ENCODE measurements at places on chromosomes 1 and 21. TPM values are rescaled to one million over a fixed set of nuclear protein-coding genes. Genes with fewer than 3 reads are reported as not detected.
A peak's percentile ranks its signal among the peaks of the same experiment; 100 is the strongest.

- H3K27me3 ChIP-seq = no peaks in the 10 kb centered on the region
- H3K27ac ChIP-seq = peak overlapping the region; percentile 90
- peak overlapping the region; percentile 93 for H3K4me3 ChIP-seq
These were observed 41.9 kb downstream of the CD34 start for GRCh38 chr1:207868774-207869721.

- H3K27ac ChIP-seq = no peak overlapping the region
- no peak for DNase-seq
- peaks cover 29% of the 10 kb centered on the region for H3K4me1 ChIP-seq
- H3K4me3 ChIP-seq = no peak overlapping the region
These were observed 53.0 kb upstream of the SPOCD1 start for GRCh38 chr1:31868862-31869261.

GRCh38 chr1:6100861-6101783 lies 55.4 kb downstream of the KCNAB2 start:
- H3K4me3 ChIP-seq = no peak overlapping the region
- H3K27ac ChIP-seq = peak overlapping the region; percentile 28
- peaks cover 13% of the 10 kb centered on the region for H3K36me3 ChIP-seq
- DNase-seq = no peak
- H3K27me3 ChIP-seq = no peaks in the 10 kb centered on the region
- no peaks in the 10 kb centered on the region for H3K4me1 ChIP-seq

GRCh38 chr1:64530969-64531692 lies 61.2 kb downstream of the CACHD1 start:
- H3K36me3 ChIP-seq = no peaks in the 10 kb centered on the region
- DNase-seq = no peak
- no peak overlapping the region for H3K4me3 ChIP-seq

DNA sequence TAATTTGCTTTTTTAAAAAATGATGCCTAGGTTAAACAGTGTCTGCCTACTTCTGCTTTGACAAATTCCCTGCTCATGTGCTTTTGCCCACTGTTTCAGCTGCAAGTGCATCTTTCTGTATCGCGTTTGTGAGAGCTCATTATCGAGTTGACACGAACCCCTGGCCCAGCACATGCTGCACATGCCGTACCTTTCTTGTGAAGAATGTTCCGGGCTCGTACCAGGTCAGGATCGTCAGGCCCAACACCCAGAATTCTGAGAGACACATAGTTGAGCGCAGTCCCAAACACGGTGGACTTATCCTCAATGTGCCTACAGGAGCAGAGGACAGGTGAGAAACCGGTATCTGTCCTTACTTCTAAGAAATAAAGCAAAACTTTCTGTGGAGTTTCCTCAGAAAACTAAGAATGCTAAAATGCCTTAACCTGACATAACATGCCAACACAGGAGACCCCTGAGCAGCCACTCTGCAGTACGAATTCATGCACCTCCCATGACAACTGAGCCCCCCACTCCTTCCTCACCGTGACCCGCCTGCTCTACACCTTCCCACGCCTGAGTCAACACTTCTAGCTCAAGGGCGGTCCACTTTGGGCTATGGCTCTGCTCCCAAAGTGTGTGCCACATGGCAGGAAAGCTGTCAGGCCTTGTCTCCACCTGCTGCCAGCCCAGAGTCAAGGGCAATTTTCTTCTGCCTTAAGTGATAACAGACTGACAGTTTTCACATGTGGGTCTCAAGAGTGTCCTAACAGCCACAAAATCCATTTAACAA lies 6.7 kb downstream of the LSS start:
- H3K4me3 ChIP-seq = no peak overlapping the region
- H3K27ac ChIP-seq = no peak overlapping the region
- H3K4me1 ChIP-seq = peaks cover 11% of the 10 kb centered on the region
- H3K27me3 ChIP-seq = no peaks in the 10 kb centered on the region

DNA sequence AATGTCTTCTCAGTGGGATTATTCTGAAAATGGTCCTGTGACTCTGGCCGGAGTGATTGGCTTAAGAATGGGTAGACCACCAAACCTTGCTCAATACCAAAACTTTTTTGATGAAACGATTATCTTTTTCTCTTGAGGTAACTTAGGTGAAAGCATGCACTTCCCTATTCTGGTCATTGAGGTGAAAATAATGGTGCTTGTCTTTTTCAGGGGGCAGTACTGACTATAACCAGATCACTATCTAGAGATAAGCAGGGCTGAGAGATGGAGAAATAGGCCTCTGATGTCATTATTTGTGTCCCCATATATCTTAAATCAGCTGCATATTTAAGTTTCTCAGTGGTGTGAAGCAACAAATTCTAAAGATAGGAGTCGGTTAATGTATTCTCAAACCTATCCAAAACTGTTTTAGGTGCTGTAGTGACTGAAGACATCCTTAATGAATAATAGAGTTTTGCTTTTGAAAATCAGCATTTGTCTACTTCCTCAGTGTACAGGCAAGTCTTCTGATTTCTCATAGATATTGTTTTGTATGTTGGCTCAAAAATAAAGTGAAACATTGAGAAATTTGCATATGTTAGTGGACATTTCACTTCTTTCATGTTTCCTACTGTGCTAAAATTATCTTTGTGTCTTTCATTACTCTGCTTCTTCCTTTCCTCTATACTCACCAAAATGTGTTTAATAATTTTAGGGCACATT lies 735.3 kb upstream of the ADGRL4 start:
- H3K27me3 ChIP-seq = no peaks in the 10 kb centered on the region
- no peaks in the 10 kb centered on the region for H3K4me1 ChIP-seq
- H3K36me3 ChIP-seq = no peaks in the 10 kb centered on the region
- no peak for DNase-seq
- no peak overlapping the region for H3K27ac ChIP-seq

Gene LCE7A
- not detected for total RNA-seq

- peak; percentile 52 for DNase-seq
- no peaks in the 10 kb centered on the region for H3K4me1 ChIP-seq
- H3K27ac ChIP-seq = no peak overlapping the region
- no peak overlapping the region for H3K4me3 ChIP-seq
- no peaks in the 10 kb centered on the region for H3K36me3 ChIP-seq
These were observed 57.8 kb downstream of the EDARADD start for GRCh38 chr1:236451796-236452373.

GRCh38 chr1:50968821-50969610 lies 1.0 kb upstream of the CDKN2C start:
- H3K27ac ChIP-seq = peak overlapping the region; percentile 97
- peaks cover 24% of the 10 kb centered on the region for H3K4me1 ChIP-seq
- peaks cover 37% of the 10 kb centered on the region for H3K27me3 ChIP-seq
- H3K4me3 ChIP-seq = peak overlapping the region; percentile 97
